A549 treated with Mapracorat at 1 μM for 4 hours (cell line): ENCODE measurements at places on chromosomes 16 and 17. TPM values are rescaled to one million over a fixed set of nuclear protein-coding genes. Genes with fewer than 3 reads are reported as not detected.

Gene MAP2K4
- 27.2 to 33.7 TPM (median 32.0 TPM) in 5 replicates for total RNA-seq

Gene LAT
- 2.5 to 5.8 TPM (median 3.9 TPM) in 5 replicates for total RNA-seq

Gene CACNG1
- total RNA-seq = not detected in 5 replicates

Gene ABCC11
- 0.06 to 0.22 TPM (median 0.14 TPM) in 5 replicates for total RNA-seq

Gene PRKCB
- total RNA-seq = 0.07 to 0.38 TPM (median 0.18 TPM) in 5 replicates

Gene GPR142
- total RNA-seq = not detected in 5 replicates

Gene ZNF469
- total RNA-seq = 6.1 to 11.5 TPM (median 9.9 TPM) in 5 replicates

Gene PLA2G10
- total RNA-seq = 0.24 to 0.65 TPM (median 0.31 TPM) in 5 replicates

Gene MYL11
- total RNA-seq = 0.65 to 0.88 TPM in 2 of 5 replicates, not detected in the others

Gene CDH15
- total RNA-seq = 0.07 to 0.15 TPM (median 0.08 TPM) in 5 replicates

Gene NPIPA7
- 5.4 to 12.3 TPM (median 10.6 TPM) in 5 replicates for total RNA-seq
